Activated CD8-positive, alpha-beta memory T cell treated with anti-CD3 and anti-CD28 coated beads, Interleukin-2, amount 10 ng/mL, durations not matched to agents 7 days and 5 days (primary cell): ENCODE measurements at places on chromosomes 4 and X. TPM values are rescaled to one million over a fixed set of nuclear protein-coding genes. Genes with fewer than 3 reads are reported as not detected.

The YTHDC1 gene
- 76.6 TPM for total RNA-seq

The HS6ST2 gene
- total RNA-seq: not detected

GRCh38 chrX:115911967-115912366, 258.6 kb upstream of the AGTR2 start:
- DNase-seq: no peak
- no peaks in the 10 kb centered on the region for H3K4me1 ChIP-seq
- no peak overlapping the region for H3K27ac ChIP-seq
- H3K27me3 ChIP-seq: no peaks in the 10 kb centered on the region

GRCh38 chr4:68011684-68012083, 48.4 kb upstream of the TMPRSS11A start:
- no peak for DNase-seq
- H3K27me3 ChIP-seq: peaks cover 2% of the 10 kb centered on the region
- no peaks in the 10 kb centered on the region for H3K36me3 ChIP-seq
